ENCODE measurements at places on chromosomes 16 and 17.

DNA sequence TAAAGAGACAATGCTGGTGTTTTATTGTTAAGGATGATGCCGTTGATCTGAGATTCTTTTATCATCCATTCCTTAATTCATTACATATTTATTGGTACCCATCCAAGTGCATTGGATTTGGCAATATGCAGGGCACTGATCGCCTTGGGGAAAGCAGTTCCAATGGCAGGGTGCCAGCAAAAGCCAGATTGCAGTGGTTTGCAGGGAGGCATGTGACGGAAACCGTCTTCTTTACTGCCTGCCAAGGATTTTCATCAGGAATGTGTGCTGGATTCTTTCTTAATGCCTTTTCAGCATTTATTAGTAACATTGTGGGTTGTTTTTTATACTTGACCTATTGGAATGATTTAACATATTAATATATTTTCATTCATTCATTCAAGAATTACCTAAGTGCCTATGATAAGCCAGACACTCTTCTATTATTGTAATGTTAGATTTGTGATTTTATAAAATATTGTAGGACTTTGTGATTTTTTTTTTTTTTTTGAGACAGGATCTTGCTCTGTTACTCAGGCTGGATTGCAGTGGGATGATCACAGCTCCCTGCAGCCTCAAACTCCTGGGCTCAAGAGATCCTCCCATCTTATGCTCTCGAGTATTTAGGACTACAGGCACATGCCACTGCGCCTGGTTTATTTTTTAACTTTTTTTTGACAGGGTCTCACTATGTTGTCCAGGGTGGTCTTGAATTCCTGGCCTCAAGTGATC lies 93.4 kb upstream of the TNRC6A start:
- DNase-seq: peak; percentile 96

GRCh38 chr16:30747331-30747730 lies 894 bp upstream of the PHKG2 start:
- peak; percentile 60 for DNase-seq

DNA sequence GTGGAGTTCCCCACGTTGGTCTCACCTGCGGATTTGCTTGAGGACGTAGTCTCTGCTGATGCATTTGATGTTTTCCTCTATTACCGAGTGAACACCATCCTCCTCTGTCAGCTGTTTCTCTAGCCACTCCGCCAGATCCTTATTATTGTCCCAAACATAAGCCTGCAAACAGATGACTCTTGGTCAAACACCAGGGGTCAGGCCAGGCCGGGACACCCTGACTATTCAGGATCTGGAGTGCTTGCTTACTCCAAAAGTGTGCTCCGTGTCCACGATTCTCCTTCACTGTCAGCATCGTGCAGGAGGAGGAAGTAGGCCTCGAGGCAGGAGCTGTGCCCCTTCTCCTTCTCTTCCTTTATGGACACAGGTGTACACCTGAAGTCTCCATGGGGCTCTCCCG lies 140.2 kb downstream of the AATF start:
- DNase-seq: no peak

- no peak for DNase-seq
These were observed 66.1 kb upstream of the BCAR1 start for GRCh38 chr16:75317532-75317931.

DNA sequence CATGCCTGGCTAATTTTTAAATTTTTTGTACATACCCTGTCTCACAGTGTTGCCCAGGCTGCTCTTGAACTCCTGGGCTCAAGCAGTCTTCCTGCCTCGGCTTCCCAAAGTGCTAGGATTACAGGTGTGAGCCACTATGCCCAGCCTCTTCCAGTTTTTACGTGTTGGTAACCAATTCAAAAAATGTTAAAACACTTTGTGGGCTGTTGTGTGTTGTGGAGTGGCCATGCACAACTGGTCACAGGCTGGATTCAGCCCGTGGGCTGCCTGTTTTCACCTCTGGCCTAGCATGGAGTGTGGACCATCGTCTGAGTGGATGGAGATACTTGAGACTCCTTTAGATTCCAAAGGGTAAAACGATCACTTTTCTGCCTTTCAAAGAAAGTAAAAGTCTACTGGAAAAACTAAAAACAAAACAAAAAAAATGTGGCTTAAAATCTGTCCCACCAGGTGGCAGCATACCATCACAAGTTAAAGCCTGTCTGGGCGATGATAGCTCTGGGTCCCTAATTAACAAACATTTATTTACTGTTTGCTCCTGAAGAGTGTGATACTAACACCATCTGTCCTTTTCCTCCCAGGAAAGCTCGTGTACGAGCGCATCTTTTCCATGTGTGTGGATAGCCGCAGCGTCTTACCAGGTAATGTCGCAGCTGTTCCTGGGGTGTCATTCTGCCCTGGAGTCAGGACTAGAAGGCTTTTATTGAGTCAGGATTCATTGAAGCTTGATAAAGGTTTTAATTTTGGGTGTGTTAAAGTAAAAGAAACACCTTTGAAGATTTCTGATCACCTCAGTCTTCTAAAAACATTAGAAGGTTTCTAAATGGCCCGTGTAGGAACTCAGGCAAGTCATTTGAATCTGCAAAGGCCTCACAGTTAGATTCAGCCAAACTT lies 45.8 kb downstream of the VPS35L start:
- peak; percentile 36 for DNase-seq
